ENCODE measurements at places on chromosomes 11 and 22.
A peak's percentile ranks its signal among the peaks of the same experiment; 100 is the strongest.

- peak; percentile 50 for DNase-seq
These were observed 48.7 kb downstream of the LRRC32 start for GRCh38 chr11:76621868-76622267.

GRCh38 chr11:81700076-81700475 lies 1033.6 kb downstream of the FAM181B start:
- DNase-seq: no peak

DNA sequence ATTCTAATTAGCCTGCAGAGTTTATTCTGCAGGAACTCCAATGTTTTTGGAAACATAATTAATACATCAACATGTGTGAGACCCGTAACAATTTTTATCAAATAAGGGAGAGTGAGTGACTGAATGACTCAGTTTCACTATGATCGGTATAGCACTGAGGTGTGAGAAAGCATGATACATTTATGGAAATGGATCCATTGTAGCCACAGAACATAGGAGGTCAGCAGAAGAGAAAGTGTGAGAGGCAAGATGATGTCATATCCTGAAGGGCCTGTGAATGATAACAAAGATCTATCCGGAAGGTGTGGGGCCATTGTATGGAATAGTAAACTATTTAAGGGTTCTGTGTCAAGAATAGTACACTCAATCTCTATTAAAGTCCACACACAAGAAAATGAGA lies 1406.1 kb upstream of the TENM4 start:
- no peak for DNase-seq

GRCh38 chr22:20560716-20561115 lies 53.3 kb downstream of the MED15 start:
- no peak for DNase-seq

GRCh38 chr22:33850724-33851123 lies 69.6 kb downstream of the LARGE1 start:
- no peak for DNase-seq

DNA sequence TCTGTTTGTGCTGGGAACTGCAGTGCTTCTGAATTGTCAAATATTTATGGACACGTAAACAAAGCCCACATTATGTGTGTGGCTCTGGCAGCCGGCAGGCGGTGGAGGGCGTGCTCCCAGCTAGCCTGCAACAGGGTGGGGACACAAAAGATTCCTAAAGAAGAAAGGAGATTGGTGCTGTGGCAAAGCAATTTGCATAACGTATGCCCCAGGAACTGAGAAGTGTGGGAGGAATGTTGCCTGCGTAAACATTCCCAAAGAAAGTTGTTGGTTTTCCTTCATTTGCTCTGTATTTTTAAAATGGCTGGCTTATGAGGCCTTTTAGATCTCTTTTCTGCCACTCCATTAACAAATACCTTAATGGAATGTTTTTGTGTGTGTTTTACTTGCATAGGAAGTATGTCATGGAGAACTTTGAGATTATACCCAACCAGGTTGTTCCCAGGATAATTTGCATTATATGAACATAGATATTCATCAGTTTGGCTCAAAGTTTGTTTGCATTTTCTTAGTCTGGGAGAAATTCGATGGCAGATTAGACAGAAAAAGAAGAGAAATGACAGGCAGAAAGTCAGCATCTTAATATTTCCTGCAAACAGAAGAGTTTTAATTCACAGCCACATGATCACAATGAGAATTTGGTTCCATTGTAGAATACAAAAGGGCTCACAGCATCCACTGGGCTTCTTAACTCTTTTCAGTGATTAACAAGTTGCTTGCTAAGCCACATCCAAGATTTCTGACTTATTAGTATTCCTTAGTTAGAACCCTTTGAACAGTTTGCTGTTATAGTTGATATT lies 41.8 kb upstream of the DLAT start:
- DNase-seq: peak; percentile 16

DNA sequence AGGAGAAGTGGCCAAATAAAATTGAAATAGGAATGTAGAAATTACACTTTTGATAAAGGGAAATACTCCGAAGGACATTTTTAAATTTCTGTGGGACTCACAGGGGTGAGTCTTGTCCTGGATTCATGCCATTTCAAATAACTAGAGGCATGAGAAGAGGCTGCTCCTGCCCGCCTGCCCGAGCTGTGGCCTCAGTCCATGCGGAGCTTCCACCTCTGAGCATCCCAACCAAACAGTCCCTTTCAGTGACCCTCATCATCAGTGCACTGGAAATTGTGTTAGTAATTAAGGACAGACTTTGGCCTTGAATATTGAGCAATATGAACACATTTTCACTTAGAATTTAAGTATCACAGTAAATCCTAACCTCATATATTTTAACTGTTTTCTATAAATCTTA lies 25.6 kb downstream of the GRIA4 start:
- no peak for DNase-seq

DNA sequence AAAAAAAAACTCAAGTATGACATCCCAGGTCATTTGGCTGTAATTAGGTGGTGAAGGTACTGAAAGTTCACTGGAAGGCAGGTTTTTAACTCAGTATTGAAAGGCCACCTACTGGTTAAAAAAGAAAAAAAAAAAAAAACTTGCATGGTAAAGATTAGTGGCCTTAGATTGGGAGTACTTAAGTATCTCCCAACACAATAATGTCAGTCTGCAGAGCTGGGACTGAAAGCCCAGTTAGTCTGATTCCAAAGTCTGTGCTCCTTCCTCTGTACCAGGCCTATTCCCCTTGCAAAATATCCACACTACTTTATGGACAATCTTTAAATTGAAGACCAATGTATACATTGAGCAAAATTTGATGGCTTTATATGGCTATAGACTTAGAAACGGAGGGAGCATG lies 85.5 kb downstream of the NOX4 start:
- peak; percentile 41 for DNase-seq

- no peak for DNase-seq
These were observed 98.3 kb downstream of the PKNOX2 start for GRCh38 chr11:125262830-125263218.
